ENCODE measurements at places on chromosomes 6 and 20. TPM values are rescaled to one million over a fixed set of nuclear protein-coding genes. Genes with fewer than 3 reads are reported as not detected.

Gene PPP1R18
- 20.0 TPM for total RNA-seq

DNA sequence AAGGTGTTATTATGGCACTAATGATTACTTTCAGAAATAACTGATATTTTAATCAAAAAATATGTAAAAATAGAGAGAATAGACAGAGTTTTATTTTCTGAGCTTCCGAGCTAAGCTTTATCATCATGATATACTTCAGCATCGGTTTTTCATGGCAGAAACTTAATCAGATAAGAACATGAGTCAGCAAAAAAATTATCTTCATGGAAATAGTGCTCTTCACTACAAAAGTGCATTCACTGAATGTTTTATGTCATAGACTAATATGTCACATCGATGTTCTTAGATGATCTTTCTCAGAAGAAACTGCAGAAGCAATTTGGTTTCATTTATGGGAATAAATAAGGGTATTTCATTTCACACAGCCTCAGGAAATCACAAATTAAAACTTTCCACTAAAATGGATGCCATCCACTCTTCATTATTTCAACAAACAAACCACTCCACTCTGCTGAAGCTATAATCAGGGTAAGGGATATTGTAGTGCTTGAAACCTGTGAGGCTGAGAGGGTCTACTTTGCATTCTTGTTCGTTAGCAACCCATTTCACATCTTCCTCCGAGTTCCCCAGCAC is 10.2 kb upstream of the MAP3K7 start:
- no peak for DNase-seq
- H3K36me3 ChIP-seq, result no peaks in the 10 kb centered on the region
- H3K4me3 ChIP-seq, result no peak overlapping the region
- no peaks in the 10 kb centered on the region for H3K4me1 ChIP-seq
- H3K27ac ChIP-seq, result no peak overlapping the region

DNA sequence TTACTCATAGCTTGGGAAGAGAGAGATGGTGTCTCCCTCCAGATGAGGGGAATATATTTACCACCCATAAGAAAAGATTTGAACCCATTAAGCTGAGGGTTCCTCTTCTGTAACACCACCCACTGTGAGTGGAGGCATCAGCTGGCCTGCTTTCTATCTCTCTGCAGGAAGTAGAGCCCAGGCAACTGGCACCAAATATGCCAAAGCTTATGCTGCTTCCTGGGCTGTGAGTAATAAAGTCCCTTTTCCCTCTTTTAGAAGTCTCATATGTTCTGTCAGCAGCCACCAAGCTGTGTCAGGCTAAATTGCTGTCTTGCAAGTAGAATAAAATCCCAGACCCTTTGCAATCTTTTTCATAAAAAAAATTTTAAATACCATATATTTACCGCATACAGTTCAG is 241.4 kb downstream of the LAMA2 start:
- H3K27me3 ChIP-seq, result no peaks in the 10 kb centered on the region
- H3K4me1 ChIP-seq, result no peaks in the 10 kb centered on the region
- no peaks in the 10 kb centered on the region for H3K36me3 ChIP-seq
- H3K4me3 ChIP-seq, result no peak overlapping the region
- peak overlapping the region; percentile 30 for H3K27ac ChIP-seq
- no peak for DNase-seq

Gene ZNF391
- total RNA-seq, result 5.9 TPM

All from breast epithelium (tissue), 4 donors.